ENCODE measurements at places on chromosomes 5 and 9. TPM values are rescaled to one million over a fixed set of nuclear protein-coding genes. Genes with fewer than 3 reads are reported as not detected.

- no peak for DNase-seq
Measured at GRCh38 chr5:62124266-62124665, 181.7 kb upstream of the KIF2A start.

Gene COL5A1
- total RNA-seq = not detected

Gene IRGM
- total RNA-seq = not detected

GRCh38 chr5:139181835-139182452 lies 16.2 kb downstream of the SIL1 start:
- DNase-seq = peak; percentile 33

Gene SELENOP
- total RNA-seq = 2.0 TPM

DNA sequence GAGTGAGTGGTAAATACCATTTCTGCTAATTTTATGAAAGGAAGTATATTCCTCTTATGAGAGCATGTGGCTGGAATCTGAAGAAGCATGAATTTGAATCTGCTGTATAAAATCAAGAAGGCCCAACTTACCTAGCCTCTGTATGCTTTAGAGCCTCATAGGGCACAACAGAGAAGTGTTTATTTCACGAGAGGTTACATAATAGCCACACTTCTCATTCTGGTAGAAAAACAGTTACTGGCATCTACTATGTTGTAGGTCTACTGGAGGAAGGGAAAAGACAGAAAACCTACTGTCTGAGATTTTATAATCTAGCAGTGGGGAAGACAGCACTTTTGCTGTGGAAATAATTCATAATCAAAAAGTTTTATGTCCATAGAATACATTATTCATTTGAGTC lies 172.6 kb upstream of the ZNF608 start:
- DNase-seq = no peak

- DNase-seq = no peak
Measured at GRCh38 chr5:158676642-158677469, 422.9 kb downstream of the EBF1 start.

GRCh38 chr5:431001-431710 lies 11.8 kb upstream of the EXOC3 start:
- peak; percentile 81 for DNase-seq

GRCh38 chr9:21964925-21965385 lies 29.2 kb downstream of the CDKN2A start:
- DNase-seq = peak; percentile 56

Gene SLC45A2
- not detected for total RNA-seq

DNA sequence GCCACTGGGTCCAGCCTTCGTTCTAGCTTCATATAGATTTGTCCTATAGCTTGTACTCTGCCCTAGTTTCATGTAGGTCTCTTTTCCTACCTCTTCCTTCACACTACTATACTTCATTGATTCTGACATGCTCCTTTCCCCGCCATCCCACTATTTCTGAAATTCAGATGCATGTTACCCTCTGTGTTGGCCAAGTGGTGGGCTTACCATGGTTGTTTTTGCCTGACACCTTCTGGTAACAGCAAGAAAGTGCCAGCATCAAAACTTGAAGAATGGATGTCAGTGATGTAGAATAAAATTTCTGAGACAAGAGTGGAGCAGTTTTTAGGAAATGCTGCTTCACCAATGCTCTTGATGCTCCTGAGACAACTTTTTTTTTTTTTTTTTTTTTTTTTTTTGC lies 19.5 kb upstream of the SERINC5 start:
- peak; percentile 38 for DNase-seq

- no peak for DNase-seq
Measured at GRCh38 chr5:160837749-160838593, 14.0 kb downstream of the ATP10B start.

- DNase-seq = no peak
Measured at GRCh38 chr9:125931211-125931610, 184.0 kb downstream of the PBX3 start.

Gene VPS13A
- 32.7 TPM for total RNA-seq

DNA sequence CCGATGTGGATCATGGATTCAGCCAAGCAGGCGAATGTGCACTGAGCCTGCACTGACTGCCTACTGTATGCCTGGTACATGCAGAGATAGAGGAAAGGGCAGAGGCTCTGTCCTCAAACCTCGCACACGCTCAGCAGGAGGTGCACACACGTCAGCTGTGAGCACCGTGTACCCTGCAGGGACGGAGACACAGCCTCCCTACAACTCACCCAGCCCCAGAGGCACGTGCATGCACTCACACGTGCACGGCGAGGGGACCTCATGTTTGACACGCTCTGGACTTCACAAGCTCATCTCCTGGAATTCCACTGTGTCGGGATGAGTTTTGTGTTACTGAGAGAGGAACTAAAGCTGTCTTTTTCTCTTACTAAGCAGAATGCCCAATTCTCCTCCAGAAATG lies 48.4 kb downstream of the IRX2 start:
- no peak for DNase-seq

- DNase-seq = no peak
Measured at GRCh38 chr5:150644514-150644913, 4.1 kb downstream of the SYNPO start.

- DNase-seq = peak; percentile 48
Measured at GRCh38 chr9:133160742-133161546, 2.8 kb downstream of the GBGT1 start.

Gene TNFSF15
- 7.5 TPM for total RNA-seq

GRCh38 chr5:118042076-118042475 lies 946.3 kb downstream of the DTWD2 start:
- no peak for DNase-seq

Gene PCDHGA7
- 0.73 TPM for total RNA-seq

Gene CNTRL
- 11.2 TPM for total RNA-seq

GRCh38 chr9:106467113-106467864 lies 395.7 kb upstream of the ZNF462 start:
- no peak for DNase-seq

- no peak for DNase-seq
Measured at GRCh38 chr5:6393596-6394194, 15.3 kb upstream of the MED10 start.

Gene SPATA31C1
- total RNA-seq = not detected

Measured in Calu3 (cell line).